ENCODE measurements at places on chromosomes 5 and 9.
A peak's percentile ranks its signal among the peaks of the same experiment; 100 is the strongest.

- DNase-seq, result no peak
Measured at GRCh38 chr5:84764227-84764626, 379.5 kb upstream of the EDIL3 start.

- DNase-seq, result no peak
Measured at GRCh38 chr5:151003503-151003860, 16.9 kb upstream of the GPX3 start.

DNA sequence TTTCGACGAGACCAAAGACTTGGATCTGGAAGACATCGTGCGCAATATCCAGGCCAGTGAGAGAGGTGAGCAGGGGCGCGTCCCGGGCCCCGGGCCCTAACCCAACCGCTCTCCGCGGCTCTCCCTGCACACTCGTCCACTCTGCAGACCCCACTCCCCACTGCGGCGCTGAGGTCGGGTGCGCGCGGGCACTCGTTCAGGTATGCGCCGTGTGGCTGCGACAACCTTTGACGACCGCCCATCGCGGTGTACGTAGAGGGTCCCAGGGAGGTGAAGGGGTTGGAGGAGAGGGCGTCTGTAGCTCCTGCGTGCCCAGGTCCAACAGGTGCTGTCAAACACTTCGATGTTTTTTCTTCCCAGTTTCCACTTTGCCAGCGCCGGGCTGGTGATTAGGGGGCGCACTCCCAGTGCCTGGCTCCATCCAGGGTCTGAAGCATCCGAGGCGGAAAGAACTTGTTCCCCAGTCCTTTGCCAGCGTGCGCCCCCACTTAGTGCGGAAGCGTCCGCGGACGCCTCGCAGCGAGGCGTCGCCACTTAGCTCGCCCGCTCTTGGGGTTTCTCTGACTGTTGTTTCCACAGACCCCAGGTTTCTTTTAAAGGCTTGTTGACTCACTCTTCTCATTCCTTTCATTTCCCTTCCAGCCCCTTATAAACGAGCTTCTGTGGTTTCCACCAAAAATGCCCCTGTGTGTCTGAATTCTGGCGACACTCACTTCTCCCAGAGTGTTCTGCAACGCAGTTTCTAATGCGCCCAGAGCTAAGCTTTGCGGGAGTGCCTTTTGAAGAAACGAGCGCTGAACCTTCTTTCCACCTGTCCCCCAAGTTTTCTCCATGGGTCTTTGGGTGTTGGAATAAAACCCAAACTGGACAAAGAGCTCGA, 1.6 kb downstream of the NPR3 start:
- DNase-seq, result no peak

GRCh38 chr9:105346273-105346672, 101.6 kb upstream of the FSD1L start:
- DNase-seq, result no peak

GRCh38 chr5:177447066-177447610, 524 bp downstream of the PRR7 start:
- DNase-seq, result peak; percentile 67

DNA sequence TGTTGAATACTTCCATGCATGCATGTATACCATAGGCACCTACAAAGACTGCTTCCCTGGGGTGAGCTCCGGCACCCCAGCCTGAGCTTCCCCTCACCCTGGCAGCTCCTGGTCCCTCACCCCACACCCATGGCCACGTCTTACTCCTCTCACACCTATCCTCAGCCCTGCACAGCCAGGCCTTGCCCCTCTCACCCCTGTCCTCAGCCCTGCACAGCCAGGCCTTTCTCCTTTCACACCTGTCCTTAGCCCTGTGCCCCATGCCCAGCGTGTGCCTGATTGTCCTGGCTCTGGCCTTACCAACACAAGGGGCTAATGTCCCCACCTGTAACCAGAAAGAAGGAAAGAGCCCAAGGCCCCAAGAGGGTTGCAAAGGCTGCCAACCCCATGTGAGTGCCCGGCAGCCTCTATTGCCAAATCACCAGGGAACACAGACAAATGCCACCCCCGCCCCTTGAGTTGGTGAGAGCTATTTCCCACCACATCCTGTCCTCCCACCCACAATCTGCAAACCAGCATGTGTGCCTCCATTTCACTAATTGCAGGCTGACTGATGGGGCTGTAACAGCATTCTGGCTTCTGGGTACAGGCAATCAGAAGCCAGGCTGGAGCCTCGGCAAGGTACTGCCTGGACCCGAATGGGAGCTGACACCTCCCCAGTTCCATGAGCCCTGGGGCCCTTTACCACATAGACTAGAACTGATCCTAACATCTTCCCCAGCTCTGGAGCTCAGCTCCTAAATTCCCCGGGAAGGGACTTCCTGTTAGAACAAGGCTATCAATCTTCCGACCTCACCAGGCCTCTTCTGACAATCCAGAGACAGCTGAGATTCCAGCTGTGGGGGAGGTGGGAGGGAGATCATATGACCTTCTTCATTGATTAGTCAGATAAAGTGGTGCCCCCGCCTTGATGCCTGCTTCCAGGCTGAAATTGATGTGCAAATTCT, 78.2 kb downstream of the FAM114A2 start:
- no peak for DNase-seq

DNA sequence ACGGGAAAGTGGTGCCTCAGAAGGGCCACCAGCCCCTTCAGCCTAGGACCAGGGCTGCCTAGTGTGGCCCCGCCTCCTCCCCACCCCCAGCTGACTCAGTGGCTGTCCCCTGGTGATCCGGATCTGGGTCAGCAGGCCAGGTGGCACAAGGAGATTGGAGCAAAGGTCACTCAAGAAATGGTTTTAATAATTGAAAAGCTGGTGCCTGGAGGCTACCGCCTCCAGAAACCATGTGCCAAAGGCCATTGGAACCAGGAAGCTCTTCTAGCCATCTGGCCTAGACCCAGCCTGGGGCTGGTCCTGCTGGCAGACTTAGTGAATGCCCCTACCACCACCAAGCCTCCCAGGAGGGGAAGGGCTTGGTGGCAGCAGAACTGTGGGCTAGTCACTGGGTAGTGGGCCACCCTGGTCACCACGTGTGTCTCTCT, 1.5 kb downstream of the ST6GALNAC4 start:
- no peak for DNase-seq

DNA sequence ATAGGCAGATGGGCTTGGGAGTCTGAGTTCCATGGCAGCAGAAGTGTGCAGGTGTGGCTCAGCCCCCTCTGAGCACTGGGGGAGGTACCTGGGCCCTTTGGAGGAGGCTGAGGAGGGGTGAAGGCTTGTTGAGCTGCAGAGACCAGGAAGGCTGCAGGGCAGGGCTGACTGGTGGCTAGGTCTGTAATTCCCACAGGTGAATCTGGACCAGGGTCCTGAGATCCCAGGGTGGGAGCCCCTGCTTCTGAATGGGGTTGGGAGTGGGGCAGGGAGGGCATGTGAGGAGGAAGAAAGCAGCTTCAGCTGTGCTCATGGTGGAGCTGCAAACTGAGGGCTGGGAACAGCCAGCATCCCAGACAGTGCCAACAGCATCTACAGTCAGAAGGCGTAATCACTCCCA, 111.1 kb downstream of the CACNA1B start:
- no peak for DNase-seq

DNA sequence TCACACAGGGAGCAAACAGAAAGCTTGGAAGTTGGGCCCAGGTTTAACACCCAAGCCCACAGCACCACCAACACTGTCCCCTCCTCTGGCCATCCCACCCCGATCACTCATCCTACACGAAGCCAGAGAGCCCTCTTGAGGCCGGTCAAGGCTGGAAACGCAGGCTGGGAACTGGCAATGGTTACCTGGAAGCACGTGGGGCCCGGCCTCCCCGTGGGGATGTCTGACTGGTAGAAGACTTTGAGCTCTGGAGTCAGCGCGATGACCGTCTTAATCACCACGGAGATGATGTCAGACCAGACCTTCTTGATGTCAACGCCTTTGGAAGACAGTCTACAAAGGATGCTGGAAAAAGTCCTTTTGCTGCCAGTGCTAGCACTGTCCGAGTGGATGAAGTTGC, 104.1 kb downstream of the TTLL11 start:
- no peak for DNase-seq

DNA sequence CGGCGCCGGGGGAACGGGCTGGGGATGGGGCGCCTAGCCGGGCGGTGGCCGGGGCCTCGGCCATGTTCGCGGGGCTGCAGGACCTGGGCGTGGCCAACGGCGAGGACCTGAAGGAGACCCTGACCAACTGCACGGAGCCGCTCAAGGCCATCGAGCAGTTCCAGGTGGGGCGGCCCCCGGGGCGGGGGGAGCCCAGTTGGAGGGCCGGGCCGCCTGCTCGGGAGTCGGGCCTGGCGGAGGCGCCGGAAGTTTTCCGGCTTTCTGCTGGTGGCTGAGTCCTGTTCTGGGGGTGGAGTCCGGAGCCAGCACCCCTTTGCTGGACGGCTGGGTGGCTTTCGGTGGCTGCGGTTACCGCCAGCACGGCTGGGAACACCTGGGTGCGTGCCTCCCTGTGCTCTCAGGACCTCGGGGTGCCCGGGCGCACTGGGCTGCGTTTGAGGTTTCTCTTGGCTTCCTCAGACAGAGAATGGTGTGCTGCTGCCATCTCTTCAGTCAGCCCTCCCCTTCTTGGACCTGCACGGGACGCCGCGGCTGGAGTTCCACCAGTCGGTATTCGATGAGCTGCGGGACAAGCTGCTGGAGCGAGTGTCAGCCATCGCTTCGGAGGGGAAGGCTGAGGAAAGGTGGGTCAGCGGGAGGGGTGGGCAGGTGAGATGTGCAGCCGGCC, 454 bp downstream of the NELFB start:
- no peak for DNase-seq

GRCh38 chr9:83472221-83472665, 66.0 kb downstream of the FRMD3 start:
- no peak for DNase-seq

DNA sequence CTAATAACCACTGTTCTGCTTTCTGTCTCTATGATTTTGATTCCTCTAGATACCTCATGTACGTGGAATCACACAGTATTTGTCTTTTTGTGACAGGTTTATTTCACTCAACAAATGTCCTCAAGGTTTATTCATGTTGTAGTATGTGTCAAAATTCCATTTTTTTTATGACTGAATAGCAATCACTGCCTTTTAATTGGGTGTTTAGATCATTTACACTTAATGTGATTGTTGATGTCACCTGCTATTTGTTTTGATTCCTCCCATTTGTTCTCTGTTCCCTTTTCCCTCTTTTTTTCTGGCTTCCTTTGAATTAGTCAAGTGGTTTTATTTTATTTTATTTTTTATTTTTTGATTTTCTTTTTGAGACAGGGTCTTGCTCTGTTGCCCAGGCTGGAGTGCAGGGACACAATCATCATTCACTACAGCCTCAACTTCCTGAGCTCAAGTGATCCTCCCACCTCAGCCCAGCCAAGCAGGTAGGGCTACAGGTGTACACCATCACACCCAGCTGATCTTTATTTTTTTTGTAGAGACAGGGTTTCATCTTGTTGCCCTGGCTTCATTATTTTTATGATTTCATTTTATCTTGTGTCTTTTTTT, 41.6 kb downstream of the LHX3 start:
- DNase-seq, result no peak

DNA sequence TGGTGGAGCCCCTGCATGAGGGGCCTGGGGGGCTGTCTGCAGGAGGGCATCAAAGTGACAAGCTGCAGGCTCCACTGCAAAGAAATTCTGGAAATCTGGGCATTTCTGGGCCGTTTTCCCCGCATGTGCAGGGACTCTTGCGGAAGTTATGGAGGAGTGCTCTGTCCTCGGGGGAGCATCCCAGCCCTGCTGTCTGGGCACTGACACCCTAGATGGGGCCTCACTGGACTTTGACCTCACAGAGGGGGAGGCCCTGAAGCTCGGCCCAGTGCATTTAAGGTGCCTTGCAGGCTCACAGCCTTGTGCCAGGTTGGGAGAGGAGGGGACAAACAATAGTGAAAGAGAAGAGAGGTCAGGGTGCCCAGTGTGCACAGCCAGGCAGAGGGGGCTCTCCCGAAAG, 35.4 kb downstream of the LHX3 start:
- DNase-seq, result no peak

GRCh38 chr5:142532781-142533176, 153.1 kb downstream of the FGF1 start:
- no peak for DNase-seq

GRCh38 chr9:132457504-132458236, 47.7 kb downstream of the CFAP77 start:
- no peak for DNase-seq

GRCh38 chr9:114539701-114540380, 34.6 kb upstream of the WHRN start:
- no peak for DNase-seq

DNA sequence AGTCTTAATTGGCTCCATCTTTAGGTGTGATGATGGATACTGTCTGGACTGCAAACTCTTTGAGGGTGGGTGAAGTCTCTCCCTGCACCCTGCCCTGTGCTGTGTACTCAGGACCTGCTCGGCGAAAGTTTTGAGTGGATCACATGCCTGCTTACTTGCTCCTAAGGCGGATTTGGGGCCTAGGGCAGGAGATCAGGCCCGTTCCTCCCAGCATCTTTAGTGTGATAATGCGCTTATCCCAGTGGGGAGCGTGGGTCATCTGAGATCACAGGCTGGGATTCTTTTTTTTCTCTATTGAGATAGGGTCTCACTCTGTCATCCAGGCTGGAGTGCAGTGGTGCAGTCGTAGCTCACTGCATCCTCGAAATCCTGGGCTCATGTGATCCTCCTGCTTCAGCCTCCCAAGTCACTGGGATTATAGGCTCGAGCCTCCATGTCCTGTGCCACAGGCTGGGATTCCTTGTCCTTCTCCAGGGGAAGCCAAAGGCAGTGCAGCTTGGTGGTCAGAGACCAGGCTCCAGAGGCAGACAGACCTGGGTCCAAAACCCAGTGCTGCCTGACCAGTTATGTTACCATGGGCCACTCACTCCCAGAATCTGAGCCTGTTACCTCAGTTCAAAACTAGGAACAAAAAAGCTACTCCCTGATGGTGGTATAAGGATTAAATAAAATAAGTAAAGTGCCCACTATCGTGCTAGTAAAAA, 59.7 kb downstream of the ZNF618 start:
- no peak for DNase-seq

DNA sequence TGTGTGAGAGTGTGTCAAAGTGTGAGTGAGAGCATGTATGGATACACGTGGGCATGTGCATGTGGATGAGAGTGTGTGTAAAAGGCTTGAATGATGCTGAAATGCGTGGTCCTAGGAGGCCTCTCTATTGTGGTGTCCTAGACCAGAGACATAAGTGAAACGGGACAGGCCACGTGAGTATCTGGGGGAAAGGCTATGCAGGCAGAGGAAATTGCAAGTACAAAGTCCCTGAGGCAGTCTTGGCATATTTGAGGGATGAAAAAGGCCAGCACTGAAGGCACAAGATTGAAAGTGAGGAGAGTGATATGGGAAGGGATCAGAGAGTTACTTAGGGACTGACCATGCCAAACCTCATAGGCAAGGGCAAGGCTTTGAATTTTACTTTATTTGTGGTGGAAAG, 67.2 kb upstream of the CCDC152 start:
- DNase-seq, result no peak

- no peak for DNase-seq
Measured at GRCh38 chr5:74109344-74109743, 483.3 kb downstream of the ARHGEF28 start.

GRCh38 chr9:113503613-113504211, 40.2 kb downstream of the RGS3 start:
- no peak for DNase-seq

DNA sequence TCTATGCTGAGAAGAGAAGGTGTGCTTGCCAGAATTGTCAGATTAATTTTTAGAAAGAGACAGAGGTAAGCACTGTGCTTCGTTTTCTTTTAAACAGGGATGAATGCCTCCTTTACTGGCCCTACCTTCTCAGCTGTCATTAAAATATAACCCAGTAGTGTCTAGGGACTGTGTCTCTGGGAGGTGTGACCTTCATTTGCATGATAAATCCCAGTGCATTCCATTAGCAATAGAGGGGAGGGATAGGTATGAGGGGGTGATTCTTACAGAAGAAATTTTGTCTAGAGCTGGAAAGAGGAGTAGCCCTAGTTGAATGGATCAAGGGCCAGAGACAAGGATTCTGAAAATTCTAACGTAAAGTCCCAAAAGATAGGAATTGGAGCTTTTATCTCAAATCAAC, 351.5 kb downstream of the BNC2 start:
- no peak for DNase-seq

All from T-helper 1 cell (primary cell).